Stimulated activated CD4-positive, alpha-beta T cell treated with anti-CD3 and anti-CD28 coated beads, Interleukin-4, amount 100 ng/mL, for 48 hours (primary cell): ENCODE measurements at places on chromosomes 3 and 15.

DNA sequence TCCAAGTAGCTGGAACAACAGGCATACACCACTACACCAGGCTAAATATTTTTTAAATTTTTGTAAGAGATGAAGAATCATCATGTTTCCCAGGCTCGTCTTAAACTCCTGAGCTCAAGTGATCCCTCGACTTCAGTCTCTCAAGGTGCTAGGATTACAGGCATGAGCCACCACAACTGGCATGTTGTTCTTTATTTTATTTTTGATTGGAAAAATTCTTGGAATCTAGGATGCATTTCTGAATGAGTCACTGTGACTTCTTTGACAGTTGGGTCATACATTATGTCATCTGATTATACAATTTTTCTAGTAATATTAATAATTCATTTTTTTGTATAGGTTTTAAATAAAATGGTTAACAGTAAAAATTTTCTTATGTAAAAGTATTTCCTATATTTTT is 870.2 kb downstream of the SI start:
- DNase-seq: no peak

- no peak for DNase-seq
These were observed 433 bp downstream of the FILIP1L start for GRCh38 chr3:100113723-100114412.

DNA sequence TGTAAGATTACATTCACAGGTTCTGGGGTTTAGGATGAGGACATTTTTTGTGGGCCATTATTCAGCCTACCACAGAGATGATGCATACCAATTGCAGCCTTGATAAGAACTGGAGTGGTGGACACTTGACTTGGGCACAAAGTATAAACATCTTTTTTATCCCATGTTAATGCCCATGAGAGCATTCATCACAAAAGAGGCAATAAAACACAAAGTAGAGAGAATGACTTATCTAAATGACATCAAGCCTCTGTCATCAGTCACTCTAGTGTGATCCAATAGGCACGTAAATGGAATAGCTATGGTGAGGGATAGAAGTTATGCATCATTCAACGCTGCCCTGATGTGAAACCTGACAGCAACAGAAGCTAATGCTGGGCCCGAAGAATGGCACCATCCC is 25.8 kb downstream of the VEPH1 start:
- no peak for DNase-seq

DNA sequence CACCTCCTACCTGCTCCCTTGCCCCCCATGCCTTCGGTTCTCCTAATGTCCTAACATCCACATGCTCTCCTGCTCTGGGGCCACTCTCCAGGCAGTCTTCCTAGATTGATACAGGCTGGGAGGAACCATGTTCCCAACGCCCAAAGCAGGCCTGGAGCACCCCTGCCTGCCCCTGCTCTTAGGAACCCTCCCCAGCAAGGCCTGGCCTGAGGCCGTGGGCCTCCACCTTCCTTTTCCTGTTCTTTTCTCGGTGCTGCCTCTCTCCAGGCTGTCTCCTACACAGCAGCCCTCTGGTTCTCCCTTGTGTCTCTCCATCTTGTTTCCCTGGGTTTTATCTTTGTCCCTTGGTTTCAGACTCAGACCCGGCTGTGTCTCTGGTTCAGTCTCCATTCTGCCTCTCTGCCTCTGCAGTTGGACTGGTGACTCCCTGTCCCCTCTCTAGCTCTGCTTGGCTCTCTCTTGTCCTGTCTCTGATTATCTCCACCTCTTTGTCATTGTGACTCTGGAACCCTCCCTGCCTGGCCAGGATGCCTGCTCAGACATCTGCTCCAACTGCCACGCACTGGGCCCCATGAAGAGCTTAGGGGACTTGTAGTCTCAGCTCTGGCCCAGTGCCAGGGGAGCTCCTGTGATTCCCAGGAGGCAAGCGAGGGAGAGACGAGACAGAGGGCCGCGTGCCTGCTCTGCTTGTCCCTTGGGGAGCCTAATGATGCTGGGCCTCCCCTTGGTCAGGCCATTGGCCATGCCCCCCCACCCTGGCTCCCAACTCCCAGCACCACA is 26.0 kb upstream of the RPL29 start:
- no peak for DNase-seq

DNA sequence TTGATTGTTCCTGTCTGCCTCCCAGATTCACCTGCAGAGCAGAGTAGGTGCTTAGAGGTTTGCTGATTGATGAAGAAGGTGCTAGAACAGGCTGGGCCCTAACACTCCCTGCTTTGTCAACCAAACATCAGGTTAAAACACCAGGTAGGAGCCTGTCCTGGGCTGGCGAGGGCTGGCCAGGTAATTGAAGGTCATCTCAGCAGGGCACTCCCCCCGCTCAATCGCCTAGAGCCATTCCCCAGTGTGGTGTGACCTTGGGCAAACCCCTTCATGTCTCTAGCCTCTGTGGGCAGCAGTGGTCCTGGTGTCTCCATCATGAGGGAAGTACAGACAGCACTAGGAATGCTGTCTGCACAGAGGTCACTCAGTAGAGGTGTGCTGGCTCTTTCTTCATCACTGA is 88.3 kb downstream of the KLF15 start:
- no peak for DNase-seq

- DNase-seq: no peak
These were observed 5.1 kb upstream of the HAPLN3 start for GRCh38 chr15:88900309-88900981.

DNA sequence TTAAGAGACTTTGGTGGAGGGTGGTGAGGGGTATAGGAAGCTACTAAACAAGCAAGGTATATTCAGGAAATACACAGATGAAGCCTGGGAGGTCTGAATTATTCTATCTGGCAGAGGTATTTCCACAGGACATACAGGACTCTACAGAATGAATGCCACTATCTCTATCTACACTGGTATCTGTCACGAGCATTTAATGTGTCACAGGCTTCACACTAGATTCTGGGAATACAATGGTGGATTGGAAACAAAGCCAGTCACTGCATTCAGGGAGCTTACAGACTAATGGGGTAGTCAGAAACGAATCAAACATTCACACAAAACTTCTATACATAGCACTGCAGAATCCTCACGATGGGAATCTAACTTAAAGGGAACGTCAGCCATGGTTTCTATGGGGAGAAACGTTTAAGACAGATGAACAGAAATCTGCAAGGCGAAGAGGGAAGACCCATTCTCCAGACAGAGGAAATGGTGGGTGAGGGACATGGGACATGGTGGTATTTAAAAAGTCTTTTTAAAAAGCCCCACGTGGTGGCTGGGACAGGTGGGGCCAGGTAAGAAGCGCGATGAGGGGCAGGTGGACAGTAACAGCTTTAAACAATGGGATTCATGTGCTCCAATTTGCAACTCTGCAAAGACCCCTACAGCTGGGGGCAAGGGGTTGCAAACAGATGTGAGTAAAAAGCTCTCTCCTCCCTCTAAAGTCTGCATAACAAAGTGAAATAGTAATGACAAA is 16.5 kb downstream of the LRIG1 start:
- DNase-seq: no peak

DNA sequence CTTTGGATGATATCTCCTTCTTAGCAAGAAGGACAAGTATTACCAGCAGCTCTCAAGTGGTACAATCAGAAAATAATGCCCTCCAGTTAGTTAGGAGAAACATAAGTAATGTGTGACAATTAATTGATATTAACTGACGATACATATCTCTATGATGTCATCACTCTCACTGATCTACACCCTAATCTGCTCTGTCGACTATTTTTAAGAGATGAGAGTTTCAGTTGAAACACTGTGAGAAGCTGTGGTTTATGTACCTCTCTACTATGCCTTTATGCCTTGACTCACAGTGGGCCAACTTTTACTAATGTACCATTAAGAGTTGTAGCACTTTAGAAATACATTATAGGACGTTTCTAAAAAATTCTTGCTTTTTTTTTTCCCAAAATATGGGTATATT is 8.6 kb downstream of the CEP152 start:
- DNase-seq: no peak

DNA sequence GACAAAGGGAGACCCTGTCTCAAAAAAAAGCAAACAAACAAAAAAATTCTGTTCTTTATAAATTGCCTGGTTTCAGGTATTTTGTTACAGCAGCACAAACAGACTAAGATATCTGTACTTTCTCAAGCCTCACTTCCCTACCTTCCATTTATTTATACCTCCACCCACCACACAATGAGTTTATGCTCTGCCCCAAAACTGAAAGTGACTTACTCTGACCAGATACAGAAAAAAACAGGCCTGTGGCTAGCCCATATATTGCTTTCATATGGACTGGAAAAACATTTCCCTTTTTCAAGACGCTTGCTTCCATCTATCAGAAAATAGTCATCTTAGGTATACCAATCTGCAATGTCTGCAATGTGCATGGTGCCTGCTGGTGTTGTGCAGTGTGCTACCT is 8.7 kb upstream of the GPD1L start:
- DNase-seq: no peak

GRCh38 chr3:27878014-27878383 is 155.9 kb upstream of the EOMES start:
- no peak for DNase-seq

DNA sequence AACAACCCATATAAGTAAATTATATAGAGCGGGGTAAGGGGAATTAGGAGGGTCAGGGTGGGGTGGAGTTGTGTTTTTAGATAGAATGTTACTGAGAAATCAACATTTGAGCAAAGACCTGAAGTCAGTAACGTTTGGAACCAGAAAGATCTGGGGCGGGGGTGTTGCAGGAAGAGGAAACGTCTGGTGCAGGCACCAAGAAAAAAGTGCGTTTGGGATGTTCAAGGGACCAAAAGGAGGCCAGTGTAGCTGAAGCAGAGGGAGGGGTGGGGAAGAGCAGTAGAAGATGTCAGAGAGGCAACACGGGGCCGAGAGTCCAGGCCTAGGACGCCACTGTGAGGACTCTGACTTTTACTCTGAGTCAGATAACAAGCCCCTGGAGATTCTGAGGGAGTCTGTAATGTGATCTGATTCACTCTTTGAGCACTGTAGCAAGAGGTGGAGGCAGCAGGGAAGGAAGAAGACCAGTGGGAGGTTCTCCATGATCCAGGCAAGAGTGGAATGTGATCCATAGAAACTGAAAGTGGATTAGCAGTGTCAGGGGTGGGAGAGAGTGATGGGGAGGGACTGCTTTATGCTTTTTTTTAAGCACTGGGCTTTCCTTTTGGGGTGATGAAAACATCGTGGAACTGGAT is 179.3 kb upstream of the CHRM5 start:
- no peak for DNase-seq

- no peak for DNase-seq
These were observed 223.3 kb upstream of the ARHGEF26 start for GRCh38 chr3:153897842-153898241.
